ENCODE measurements at places on chromosomes 11 and 22. TPM values are rescaled to one million over a fixed set of nuclear protein-coding genes. Genes with fewer than 3 reads are reported as not detected.

DNA sequence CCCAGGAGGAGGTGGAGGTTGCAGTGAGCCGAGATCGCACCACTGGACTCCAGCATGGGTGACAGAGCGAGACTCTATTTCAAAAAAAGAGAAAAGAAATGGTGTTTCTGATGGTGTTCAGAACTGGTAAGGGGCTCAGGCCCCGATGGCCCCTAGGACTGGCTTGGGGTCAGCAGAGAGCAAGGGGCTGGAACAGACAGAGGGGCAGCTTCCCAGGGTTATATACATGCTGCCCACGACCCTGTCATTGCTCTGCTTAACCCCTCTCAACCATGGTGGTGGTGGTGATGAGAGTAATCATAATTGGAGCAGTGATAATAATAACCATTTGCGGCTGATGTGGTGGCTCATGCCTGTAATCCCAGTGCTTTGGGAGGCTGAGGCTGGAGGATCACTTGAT, 79.4 kb downstream of the CEP164 start:
- peaks cover 58% of the 10 kb centered on the region for H3K36me3 ChIP-seq
- H3K4me1 ChIP-seq = no peaks in the 10 kb centered on the region
- H3K4me3 ChIP-seq = no peak overlapping the region
- no peak overlapping the region for H3K27ac ChIP-seq
- H3K27me3 ChIP-seq = no peaks in the 10 kb centered on the region

DNA sequence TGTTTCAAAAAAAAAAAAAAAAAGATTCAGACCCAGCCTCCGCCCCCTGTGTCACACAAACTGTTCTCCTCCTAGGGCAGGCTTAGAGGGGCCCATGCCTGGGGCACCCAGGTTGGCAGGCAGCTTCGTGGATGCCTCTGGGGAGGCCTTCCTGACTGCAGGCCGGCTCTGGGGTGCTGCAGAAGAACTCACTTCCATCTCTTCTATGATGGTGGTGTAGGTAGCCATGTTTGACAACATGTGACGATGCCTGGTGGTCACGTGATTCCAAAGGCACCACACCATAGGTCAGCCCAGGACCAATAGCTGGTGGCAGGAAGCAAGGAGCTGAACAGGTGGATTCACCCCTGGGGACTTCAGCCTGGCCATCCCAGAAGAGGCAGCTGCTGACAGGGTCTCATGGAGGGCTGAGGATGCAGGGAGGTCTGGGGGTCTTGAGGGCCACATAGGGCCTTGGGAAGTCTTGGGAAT, 24.1 kb upstream of the CELSR1 start:
- H3K4me3 ChIP-seq = peak overlapping the region; percentile 77
- no peaks in the 10 kb centered on the region for H3K36me3 ChIP-seq
- no peaks in the 10 kb centered on the region for H3K27me3 ChIP-seq
- no peak overlapping the region for H3K27ac ChIP-seq
- no peaks in the 10 kb centered on the region for H3K4me1 ChIP-seq
- DNase-seq = peak; percentile 82

DNA sequence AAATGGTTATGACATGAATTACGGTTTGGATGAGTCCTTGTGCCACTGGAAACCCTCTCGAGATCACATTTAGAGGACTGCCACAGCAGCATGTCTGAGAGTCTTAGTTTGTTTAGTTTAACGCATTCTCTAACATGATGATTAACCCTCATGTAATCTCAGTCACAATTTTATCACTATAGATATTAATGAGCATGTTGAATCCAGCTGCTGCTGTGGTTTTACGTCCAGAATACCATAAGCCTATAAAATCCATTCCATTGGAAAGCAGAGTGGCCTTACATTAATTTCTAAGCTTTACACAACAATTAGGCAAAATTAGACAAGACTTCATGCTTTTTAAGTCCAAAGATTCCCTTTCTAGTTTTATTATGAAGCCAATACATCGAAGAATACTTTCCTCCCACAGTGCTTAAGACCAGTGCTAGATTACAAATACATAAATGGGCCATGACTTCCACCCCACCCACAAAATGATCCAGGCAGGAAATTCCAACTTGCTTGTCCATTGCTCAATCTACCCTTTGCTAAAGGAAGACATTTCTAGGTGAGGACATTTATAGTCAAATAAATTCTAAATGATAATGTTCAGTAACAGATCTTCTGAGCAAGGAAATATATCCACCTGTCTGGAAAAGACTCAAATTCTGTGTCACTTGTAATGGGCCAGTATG, 3.5 kb upstream of the ELMOD1 start:
- no peak overlapping the region for H3K4me3 ChIP-seq
- 0 out of 2 replicates have a peak, but pooled peaks cover under 1% of the 10 kb centered on the region for H3K4me1 ChIP-seq
- no peaks in the 10 kb centered on the region for H3K36me3 ChIP-seq
- peaks cover 23% of the 10 kb centered on the region for H3K27me3 ChIP-seq

Gene PRR33
- total RNA-seq = not detected

DNA sequence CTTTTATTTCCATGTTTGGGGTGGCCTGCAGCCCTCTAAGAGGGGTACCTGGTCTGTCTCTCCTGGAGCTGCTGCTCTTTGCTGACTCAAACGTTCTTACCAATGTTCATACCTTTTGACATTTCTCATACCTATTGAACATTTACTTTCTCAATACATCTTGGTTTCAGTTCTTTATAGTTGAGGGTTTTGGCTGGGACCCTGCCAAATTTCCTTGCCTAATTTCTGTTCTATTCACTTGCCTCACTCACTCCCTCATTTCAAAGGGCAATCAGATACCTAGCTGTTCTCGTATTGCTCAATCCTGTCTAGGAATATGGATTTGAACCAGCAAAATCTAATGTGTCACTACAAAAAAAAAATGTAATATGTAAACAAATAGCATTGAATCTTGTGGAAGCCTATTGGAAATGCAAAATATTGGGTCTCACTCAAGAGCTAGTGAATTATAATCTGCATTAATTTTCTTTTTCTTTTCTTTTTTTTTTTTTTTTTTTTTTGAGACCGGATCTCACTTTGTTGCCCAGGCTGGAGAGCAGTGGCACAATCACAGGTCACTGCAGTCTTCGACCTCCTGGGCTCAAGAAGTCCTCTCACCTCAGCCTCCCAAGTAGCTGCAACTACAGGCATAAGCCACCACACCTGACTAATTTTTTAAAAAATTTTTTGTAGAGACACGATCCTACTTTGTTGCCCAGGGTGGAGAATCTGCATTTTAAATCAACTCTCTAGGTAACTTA, 7.5 kb downstream of the OR6M1 start:
- no peaks in the 10 kb centered on the region for H3K27me3 ChIP-seq
- H3K4me3 ChIP-seq = no peak overlapping the region
- no peak for DNase-seq
- H3K4me1 ChIP-seq = no peaks in the 10 kb centered on the region
- H3K36me3 ChIP-seq = peaks cover 21% of the 10 kb centered on the region
- no peak overlapping the region for H3K27ac ChIP-seq

DNA sequence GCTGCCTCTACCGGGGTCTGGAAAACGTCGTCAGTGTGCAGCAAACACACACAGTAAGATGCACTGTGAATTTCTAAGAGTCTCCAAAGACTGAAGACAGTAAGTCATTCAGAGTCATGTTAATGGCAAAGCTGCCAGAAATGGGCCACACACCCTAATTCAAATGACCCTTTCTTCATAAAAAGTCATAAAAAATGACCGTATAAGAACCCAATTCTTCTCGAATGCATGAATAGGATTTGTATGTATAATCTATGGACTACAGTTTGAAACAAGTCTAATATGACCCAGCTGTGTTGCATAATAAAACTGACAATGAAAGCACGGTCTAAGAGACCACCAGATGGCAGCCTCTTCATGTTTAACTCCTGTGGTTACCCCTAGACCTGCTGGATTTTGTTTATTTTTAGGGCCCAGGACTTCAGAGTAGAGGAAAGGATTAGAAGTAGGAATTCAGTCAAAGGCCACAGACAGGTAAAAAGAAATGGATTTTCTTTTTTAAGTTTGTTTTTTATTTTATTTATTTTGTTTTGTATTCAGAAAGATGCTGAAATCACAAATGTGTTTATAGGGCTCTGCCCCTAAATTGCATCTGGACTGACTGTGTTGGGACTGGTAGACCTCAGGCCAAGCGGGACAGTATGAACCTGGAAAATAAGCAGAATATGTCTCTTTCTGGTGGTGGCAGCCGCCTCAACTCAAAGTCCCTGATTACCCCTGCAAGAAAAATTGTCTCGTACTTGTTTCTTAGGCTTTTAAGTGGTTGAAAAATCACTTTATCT, 32.1 kb upstream of the SLC5A12 start:
- no peaks in the 10 kb centered on the region for H3K27me3 ChIP-seq
- no peaks in the 10 kb centered on the region for H3K4me1 ChIP-seq
- no peak overlapping the region for H3K27ac ChIP-seq

- no peak for DNase-seq
- no peaks in the 10 kb centered on the region for H3K4me1 ChIP-seq
- H3K36me3 ChIP-seq = peaks cover 26% of the 10 kb centered on the region
- H3K27me3 ChIP-seq = no peaks in the 10 kb centered on the region
Measured at GRCh38 chr11:64366751-64367150, 7.8 kb downstream of the RPS6KA4 start.

Gene VWCE
- total RNA-seq = 20.6 TPM

Gene MMP7
- total RNA-seq = not detected

DNA sequence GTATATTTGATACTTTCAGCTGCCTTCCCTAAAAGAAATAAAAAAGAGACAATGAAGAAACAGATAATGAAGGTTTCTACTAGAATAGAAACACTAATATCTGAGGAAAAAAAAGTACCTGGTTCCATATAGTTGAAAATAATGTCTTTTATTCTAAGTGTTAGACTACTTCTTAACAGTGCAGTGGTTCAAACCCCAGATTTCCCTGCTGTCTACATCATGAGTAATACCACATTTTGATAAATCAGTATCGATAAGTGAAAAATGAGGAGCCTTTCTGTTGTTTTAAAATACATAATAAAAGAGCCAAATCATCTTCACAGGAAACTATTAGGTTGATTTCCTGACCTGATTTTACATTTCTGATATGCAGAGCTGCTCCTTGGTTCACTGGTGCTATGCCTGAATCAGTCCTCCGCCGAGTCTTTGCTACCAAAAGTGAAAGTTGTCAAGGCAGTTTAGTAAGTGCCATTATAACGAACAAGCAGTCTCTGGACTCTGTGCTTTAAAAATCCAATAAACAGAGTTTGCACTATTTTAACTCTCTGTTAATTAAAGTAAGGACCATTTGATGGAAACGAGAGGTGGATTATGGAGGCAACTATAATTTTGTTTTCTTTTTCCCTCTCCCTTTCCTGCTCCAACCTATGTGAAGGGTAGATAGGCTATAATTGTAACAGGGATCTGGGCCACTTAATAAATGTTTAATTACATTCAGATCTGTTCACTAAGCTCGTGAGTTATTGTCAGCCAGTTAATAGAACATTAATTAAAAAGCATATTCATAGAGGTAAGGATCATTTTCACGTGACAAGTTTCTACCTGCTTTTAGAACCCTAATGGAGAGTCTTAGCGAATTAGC, 724.5 kb upstream of the RAG2 start:
- no peak overlapping the region for H3K27ac ChIP-seq
- no peaks in the 10 kb centered on the region for H3K27me3 ChIP-seq
- H3K4me3 ChIP-seq = no peak overlapping the region
- DNase-seq = no peak
- no peaks in the 10 kb centered on the region for H3K36me3 ChIP-seq
- H3K4me1 ChIP-seq = no peaks in the 10 kb centered on the region

Gene OR5P2
- not detected for total RNA-seq

Data from H9 (cell line).